ENCODE measurements at places on chromosomes 3 and 15. TPM values are rescaled to one million over a fixed set of nuclear protein-coding genes. Genes with fewer than 3 reads are reported as not detected.

GRCh38 chr15:89243046-89243690 lies 611 bp upstream of the FANCI start:
- DNase-seq = no peak

DNA sequence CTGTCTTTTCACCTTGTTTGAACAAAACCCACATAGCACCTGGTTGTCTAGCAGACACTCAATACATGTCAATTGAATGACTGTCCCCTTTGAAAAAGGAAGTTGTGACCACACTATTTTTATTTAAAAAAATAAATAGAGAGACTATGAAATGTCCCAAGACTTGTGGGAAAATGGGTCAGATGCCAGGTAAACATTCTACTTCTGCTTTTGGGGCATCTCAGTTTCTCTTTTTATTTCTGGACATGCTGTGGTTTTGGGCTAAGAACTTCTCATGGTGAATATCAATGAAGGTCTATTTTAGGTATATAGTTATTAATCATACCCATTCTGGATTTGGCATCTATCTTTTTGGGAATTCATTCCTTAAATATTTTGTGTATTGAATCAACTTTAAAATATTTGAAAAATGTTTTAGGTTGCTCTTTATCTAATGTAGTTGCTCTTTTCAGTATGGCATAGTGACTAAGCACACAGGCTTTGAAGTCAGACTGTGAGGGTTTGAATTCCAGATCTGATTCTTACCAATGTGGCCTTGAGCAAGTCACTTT lies 4.4 kb downstream of the TMEM45A start:
- peak; percentile 18 for DNase-seq

- no peak for DNase-seq
These were observed 64.5 kb downstream of the MITF start for GRCh38 chr3:69803681-69804270.

DNA sequence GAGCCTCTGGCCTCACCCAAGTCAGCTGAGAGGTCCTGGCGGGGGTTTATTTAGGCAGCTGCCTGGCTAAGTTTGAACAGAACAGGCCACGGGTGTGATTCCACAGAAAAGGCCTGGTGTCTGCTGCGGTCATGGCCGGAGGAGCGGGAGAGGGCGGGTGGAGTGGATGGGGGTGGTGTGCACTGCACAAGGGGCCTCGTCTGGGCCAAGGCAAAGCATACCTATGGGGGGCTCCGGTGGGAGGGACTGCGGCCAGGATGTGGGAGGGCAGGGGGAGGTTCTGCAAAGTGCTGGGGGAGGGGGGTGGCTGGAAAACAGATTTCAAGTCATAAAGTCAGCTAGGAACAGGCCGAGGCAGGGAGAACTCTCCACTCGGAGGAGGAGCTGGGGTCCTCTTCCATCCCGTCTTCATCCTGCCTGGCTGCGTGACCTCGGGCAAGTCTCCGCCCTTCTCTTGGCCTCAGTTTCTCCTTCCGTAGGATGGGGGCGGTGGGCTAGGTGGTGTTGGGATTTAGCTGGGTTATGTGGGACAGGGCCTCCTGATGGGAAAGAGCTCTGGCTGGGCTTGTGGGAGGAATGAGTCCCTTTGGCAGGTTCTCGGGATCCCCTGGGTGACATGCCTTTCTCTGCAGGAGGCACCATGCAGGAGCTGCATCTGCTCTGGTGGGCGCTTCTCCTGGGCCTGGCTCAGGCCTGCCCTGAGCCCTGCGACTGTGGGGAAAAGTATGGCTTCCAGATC lies 878 bp downstream of the ISLR start:
- DNase-seq = peak; percentile 88

DNA sequence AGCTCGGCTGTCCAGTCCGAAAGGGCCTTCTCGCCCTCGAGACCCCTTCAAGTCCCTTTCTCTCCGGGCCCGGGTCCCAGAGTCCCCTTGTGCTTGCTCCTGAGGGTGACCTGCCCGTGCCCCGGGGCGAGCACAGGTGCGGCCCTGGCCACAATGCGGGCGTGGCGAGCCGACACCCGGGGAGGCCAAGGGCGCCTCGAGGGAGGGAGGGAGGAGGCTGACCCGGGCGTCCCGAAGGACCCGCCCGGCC lies 810 bp upstream of the MEF2A start:
- no peak for DNase-seq

REC114 gene
- not detected for total RNA-seq

DNA sequence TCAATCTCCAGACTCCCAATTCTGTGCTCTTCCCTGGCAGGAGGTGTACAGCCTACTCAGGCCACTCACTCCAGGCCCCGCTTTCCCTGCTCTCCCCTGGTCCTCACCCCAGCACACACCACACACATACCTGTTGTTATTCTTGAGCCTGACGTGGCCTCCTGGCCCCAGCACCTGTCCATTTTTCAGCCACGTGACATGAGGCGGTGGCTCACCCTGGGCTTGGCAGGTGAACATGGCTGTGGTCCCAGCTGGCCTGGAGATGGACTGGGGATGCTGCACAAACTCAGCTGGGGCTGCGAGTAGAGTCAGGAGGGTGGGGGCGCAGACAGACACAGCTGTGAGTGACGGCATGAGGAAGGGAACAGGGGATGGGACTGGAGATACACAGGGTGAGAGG lies 27.3 kb downstream of the RNU5B-1 start:
- no peak for DNase-seq

- no peak for DNase-seq
These were observed 146.9 kb downstream of the CD47 start for GRCh38 chr3:107943786-107944523.

DNA sequence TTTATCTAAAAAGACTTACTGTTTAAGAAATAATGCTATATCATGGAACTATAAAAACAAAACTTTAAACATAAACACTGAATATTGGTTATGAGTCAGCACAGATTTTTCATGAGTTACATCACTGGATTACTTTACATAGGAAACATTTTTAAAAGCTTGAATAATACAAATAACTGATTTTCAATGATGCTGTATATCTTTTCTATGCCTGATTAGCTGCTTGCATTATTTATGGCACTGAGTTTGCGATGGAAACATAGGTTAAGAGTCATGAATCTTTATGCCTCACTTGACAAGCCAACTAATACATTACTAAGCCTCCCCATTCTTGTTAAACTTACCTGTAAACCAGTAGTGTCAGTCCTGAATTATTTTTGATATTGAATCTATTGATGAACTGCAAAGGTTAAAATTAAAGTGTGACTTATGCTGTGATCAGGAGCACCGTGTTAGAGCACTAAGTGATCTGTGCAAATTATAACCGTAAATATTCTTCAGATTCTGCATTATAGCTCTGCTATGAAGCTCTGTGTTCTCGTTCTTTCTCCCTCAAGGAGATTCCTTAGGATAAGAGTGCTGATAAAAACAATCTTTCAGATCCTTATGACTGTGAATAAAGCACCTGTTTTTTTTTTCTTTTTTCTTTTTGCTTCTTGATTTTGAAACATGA lies 437.3 kb upstream of the BCHE start:
- DNase-seq = no peak

Data from myocyte (in vitro differentiated cells).